Natural killer cell (primary cell): ENCODE measurements at places on chromosomes 4 and X.
A peak's percentile ranks its signal among the peaks of the same experiment; 100 is the strongest.

GRCh38 chr4:80963051-80963450 is 67.5 kb upstream of the BMP3 start:
- no peak for DNase-seq
- H3K27me3 ChIP-seq: no peaks in the 10 kb centered on the region
- no peak overlapping the region for H3K27ac ChIP-seq

DNA sequence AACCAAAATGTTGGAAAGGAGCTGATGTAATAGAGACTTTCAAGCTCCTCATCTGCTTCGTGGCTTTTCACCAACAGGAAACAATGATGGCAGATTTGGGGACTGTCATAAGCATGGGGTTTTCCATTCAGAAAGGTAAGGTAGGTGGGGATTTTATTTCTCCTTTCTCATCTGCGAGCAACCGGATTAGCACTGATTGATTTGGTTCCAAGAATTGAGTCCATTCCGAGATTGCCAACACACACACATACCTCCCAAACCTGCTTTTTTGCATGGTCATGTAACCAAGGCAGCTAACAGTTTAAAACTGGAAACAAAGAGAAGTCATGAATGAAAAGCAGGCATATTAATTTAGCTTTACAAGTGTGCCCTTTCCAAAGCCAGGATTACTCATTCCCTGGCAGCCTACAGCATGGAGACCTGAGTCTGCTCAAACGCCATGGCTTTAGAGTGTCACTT is 63.0 kb upstream of the LNX1 start:
- no peak overlapping the region for H3K27ac ChIP-seq
- no peaks in the 10 kb centered on the region for H3K36me3 ChIP-seq
- H3K4me1 ChIP-seq: no peaks in the 10 kb centered on the region
- no peaks in the 10 kb centered on the region for H3K27me3 ChIP-seq
- DNase-seq: no peak

DNA sequence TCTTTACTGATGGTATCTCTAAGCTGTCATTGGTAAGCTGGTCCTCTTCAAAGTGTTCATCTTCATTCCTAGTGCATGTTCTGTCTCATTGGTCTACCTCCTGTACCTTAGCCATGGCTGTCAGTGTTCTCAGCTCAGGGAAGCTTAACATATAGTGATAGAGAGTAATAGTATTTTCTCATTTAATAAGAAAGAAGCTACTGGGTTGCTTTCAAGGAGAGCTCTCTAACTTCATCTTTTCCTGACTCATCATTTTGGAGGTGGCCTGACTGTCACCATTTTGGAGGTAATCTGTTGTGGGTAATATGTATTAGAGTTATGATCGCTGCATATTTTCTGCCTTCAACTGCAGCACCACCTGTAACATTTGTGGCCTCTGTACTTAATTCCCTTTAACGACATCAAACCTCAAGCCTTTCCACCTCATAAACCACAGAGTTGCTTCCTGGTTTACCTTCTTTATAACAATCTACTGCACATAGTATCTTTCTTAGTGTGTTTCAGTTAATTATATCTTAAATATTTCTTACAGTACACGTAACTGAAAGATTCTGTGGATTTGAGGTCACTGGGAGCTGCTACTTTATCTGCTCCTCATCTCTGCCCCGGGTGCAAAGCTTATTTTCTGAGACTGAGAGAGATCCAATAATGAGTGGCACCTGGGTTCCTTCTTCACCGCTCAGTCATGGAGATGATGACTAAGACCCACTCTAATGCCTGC is 474.0 kb upstream of the TECRL start:
- no peaks in the 10 kb centered on the region for H3K4me1 ChIP-seq
- H3K27me3 ChIP-seq: no peaks in the 10 kb centered on the region
- DNase-seq: no peak
- H3K4me3 ChIP-seq: no peak overlapping the region

DNA sequence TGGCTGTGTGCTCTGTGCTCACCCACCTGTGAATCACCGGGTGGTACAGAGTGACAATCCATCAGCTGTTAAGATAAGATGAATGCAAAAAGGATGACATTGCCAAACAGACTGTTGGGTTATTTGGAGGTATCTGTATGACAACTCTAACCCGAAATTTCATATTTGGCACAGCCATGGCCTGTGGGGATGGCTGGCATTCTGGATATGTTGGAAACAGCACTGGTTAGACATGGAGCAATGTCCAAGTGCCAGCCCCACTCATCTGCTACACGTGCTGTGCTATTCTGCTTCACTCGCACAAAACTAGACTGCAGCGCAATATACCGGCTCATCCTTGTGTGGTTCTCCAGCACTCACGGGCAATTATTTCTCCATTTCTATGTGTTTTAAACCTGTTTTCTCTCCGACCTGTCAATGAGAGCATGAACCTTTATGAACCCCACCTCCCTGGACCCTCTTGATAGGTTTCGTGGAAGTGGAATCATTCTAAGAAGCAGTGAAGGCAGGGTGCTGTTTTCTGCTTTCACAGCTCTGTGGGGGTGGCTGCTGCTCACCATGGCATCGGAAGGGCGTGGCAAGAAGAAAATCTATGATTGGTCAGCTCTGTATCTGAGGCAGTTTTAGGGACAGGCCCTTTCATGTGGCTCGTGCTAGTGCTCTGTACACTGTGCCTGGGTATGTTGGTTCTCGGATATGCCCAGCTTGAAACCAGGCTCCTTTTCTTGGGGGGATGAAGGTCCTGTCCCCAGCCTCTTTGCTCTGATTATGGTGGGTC is 94.9 kb downstream of the ENPP6 start:
- H3K27ac ChIP-seq: no peak overlapping the region
- no peaks in the 10 kb centered on the region for H3K36me3 ChIP-seq
- DNase-seq: no peak
- H3K4me3 ChIP-seq: no peak overlapping the region
- H3K27me3 ChIP-seq: peaks cover 2% of the 10 kb centered on the region

- H3K27me3 ChIP-seq: no peaks in the 10 kb centered on the region
- H3K36me3 ChIP-seq: no peaks in the 10 kb centered on the region
- no peaks in the 10 kb centered on the region for H3K4me1 ChIP-seq
- no peak for DNase-seq
Observed at GRCh38 chr4:156247470-156247869, 293.8 kb upstream of the CTSO start.

GRCh38 chr4:150923945-150924344 is 91.1 kb downstream of the LRBA start:
- no peak for DNase-seq
- no peak overlapping the region for H3K27ac ChIP-seq
- H3K27me3 ChIP-seq: no peaks in the 10 kb centered on the region
- peaks cover 30% of the 10 kb centered on the region for H3K36me3 ChIP-seq

- H3K4me1 ChIP-seq: no peaks in the 10 kb centered on the region
- no peak for DNase-seq
- H3K36me3 ChIP-seq: no peaks in the 10 kb centered on the region
- H3K27ac ChIP-seq: no peak overlapping the region
- no peaks in the 10 kb centered on the region for H3K27me3 ChIP-seq
- H3K4me3 ChIP-seq: no peak overlapping the region
Observed at GRCh38 chr4:141643557-141643956, 7.2 kb downstream of the IL15 start.

GRCh38 chr4:48898733-48899431 is 7.7 kb downstream of the OCIAD2 start:
- no peak overlapping the region for H3K4me3 ChIP-seq
- no peak overlapping the region for H3K27ac ChIP-seq
- DNase-seq: no peak
- no peaks in the 10 kb centered on the region for H3K27me3 ChIP-seq

- H3K4me3 ChIP-seq: no peak overlapping the region
- DNase-seq: peak; percentile 57
- no peaks in the 10 kb centered on the region for H3K4me1 ChIP-seq
- H3K27me3 ChIP-seq: no peaks in the 10 kb centered on the region
Observed at GRCh38 chr4:74675673-74676279, 118.5 kb downstream of the BTC start.

DNA sequence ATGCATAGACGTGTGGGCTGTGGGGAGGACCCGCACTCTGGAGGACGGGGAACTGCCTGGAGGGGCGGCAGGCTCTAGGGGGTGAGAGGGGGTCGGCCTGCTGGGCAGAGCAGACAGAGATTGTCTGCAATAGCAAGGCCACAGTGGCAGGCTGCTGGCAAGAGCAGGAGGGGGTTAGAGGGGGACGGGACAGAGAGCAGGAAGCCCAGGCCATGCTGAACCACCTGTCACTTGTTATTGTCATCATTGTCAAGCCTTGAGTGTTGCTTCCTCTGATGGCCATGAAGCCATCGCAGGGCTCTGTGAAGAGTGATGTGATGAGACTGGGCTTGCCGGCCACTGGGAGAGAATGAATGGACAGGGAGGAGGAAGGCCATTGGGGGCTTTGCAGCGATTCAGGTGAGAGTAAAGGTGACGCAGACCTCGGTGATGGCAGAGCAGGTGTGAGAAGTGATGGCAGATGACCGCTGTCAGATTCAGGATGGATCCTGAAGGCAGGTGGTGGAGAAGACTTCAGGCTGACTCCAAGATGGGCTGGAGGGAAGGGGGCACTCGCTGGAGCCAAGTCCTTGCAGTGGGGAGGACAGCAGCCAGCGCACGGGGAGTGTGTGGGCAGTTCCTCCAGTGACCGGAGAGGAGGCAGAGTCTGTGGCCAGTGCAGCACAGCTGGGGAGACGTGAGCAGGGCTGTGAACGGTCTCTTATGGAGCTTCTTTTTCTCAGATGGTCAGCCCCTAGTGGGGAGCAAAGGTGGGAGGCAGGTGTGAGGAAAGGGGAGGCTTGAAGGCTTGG is 43.6 kb downstream of the HTT-AS start:
- no peaks in the 10 kb centered on the region for H3K4me1 ChIP-seq
- H3K4me3 ChIP-seq: no peak overlapping the region
- DNase-seq: no peak
- no peaks in the 10 kb centered on the region for H3K27me3 ChIP-seq

- H3K4me1 ChIP-seq: no peaks in the 10 kb centered on the region
- H3K27ac ChIP-seq: no peak overlapping the region
- H3K36me3 ChIP-seq: no peaks in the 10 kb centered on the region
- H3K4me3 ChIP-seq: no peak overlapping the region
Observed at GRCh38 chr4:147498031-147498660, 17.2 kb downstream of the EDNRA start.

GRCh38 chr4:25180524-25181131 is 20.4 kb upstream of the SEPSECS start:
- peaks cover 2% of the 10 kb centered on the region for H3K4me1 ChIP-seq
- no peak overlapping the region for H3K27ac ChIP-seq
- no peaks in the 10 kb centered on the region for H3K27me3 ChIP-seq
- no peak overlapping the region for H3K4me3 ChIP-seq
- DNase-seq: peak; percentile 73

- H3K27ac ChIP-seq: no peak overlapping the region
- no peaks in the 10 kb centered on the region for H3K27me3 ChIP-seq
- H3K4me3 ChIP-seq: no peak overlapping the region
- no peaks in the 10 kb centered on the region for H3K36me3 ChIP-seq
Observed at GRCh38 chr4:184066584-184067300, 150.9 kb downstream of the ENPP6 start.

DNA sequence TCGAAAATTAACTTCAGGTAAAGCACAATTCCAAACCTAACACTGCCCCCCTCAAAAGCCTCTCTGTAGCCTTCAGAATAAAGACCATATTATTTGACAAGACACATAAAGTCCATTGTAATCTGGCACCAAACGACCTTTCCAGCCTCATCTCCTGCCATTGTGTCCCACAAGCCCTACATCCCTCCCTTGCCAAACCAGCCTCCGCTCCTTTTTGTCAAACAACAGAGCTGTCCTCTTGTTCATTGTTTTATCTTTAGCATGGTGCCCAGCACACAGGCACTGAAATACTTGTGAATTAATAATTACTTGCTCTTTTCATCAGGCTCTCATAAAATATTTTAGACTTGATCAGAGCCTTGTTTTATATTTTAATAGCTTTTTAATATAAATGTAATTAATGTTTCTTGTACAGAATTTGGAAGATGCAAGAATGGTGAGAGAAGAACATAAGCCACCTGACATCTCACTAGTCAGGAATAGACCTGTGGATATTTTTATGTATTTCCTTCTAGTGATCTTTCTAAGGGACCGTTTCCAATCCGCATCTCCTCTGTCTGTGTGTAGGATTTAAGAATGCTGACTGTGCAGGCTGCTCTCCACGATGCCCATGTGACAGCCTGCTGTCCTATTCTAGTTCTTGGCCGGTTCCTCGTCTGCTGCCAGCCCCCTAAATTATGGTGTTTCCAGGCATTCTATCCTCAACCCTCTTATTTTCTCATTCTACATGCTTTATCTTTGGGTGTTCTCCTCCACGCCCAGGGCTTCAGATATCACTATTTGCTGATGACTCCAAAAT is 3.0 kb upstream of the IRF2 start:
- no peak for DNase-seq
- no peak overlapping the region for H3K4me3 ChIP-seq
- no peak overlapping the region for H3K27ac ChIP-seq

DNA sequence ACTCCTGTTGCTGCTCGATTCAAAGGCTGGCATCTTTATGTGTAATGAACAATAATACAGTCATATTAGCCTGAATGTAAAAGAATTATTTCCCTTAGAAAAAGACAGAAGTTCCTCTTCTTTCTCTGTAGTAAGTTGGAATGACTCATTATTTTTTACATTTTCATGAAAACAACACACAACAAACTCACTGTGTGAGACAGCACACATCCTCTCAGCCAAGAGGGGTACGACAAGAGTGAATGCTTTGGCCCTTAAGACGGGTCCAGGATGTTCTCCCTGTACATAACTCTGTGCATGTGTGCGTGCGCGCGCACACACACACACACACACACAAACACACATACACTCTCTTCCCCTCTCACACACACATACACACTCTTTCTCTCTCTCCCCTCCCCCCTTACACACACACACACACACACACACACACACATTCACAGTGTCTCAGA is 72.8 kb downstream of the MANBA start:
- H3K4me1 ChIP-seq: no peaks in the 10 kb centered on the region
- DNase-seq: no peak
- peaks cover 19% of the 10 kb centered on the region for H3K36me3 ChIP-seq
- no peak overlapping the region for H3K27ac ChIP-seq
- no peak overlapping the region for H3K4me3 ChIP-seq

DNA sequence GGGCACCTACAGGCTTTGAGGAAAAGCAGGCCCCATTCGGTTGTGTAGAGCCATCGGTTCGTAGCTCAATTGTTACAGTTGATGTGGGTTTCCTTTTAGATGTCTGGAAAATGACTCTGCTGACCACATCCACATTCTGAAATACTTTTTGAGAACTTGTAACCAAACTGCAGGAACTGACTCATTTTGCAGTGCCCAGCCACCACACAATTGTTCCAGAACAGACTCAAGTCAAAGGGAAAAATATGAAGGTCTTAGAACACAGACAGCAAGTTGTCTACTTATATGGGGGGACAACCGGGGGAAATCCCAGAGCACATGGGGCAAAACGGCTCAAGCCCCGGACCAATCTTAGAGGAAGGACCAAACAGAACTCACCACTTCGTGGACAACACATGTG is 557.6 kb upstream of the DIPK2B start:
- H3K27me3 ChIP-seq: no peaks in the 10 kb centered on the region
- peak overlapping the region; percentile 8 for H3K4me3 ChIP-seq
- H3K36me3 ChIP-seq: peaks cover 5% of the 10 kb centered on the region

GRCh38 chrX:31590581-31591114 is 518.8 kb upstream of the FTHL17 start:
- no peaks in the 10 kb centered on the region for H3K36me3 ChIP-seq
- H3K4me1 ChIP-seq: no peaks in the 10 kb centered on the region
- no peak overlapping the region for H3K4me3 ChIP-seq
- no peak overlapping the region for H3K27ac ChIP-seq

GRCh38 chr4:86592553-86593249 is 1.4 kb upstream of the PTPN13 start:
- H3K27me3 ChIP-seq: peaks cover 11% of the 10 kb centered on the region
- H3K27ac ChIP-seq: no peak overlapping the region
- no peak for DNase-seq
- no peaks in the 10 kb centered on the region for H3K36me3 ChIP-seq
- H3K4me1 ChIP-seq: peaks cover 15% of the 10 kb centered on the region
